ENCODE measurements at places on chromosomes 13 and 19.

- no peak for DNase-seq
These were observed 36.8 kb downstream of the C13orf46 start for GRCh38 chr13:113937073-113937472.

- DNase-seq, result no peak
These were observed at the start of gene TEX29 for GRCh38 chr13:111319998-111320911. Gene TEX29 (plus strand): TSS chr13:111320642. CDS start chr13:111320891, 249 bp downstream.

DNA sequence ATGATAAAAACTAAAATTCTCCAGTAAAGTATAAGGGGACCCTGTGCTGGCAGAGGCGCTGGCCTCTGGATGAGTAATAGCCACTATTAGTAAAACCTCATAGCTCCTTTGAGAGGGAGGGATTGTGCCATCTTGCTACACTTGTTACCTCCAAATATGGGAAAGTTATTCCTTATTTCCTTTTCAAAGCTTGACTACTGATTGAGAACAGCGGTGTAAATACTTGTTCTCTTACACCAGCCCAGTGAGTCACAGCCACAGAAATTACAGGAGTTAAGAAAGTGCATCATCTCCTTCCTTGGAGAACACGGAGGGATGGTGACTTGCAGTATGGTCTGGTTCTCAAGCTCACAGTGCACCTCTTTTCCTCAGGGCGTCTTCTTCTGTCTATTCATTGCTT, 379.0 kb downstream of the EFNB2 start:
- no peak for DNase-seq

DNA sequence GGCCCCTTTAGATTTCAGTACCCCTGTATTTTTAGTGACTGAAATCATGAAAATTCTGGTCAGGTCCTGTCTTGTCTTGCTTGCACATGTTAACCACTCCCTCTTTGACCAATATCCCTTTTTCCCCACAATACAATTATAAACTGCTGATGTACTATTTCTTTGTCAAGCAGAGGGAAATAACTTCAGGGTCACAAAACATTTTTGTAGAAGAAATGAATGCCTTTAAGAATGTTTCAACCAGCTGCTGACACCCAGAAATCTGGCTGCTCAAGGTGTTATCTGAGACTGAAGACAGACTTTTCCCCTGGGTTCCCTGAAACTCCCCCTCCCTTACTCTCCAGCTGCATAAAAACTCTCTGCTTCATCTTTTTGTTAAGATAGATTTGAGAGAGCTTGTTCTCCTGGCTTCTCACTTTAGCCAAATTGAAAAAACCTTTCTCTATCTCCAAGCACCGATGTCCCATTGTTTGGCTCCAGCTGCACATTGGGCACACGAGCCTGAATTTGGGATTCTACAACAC, 18.4 kb upstream of the ACOD1 start:
- no peak for DNase-seq

- DNase-seq, result no peak
These were observed 124.8 kb upstream of the KLF12 start for GRCh38 chr13:74258961-74259360.

DNA sequence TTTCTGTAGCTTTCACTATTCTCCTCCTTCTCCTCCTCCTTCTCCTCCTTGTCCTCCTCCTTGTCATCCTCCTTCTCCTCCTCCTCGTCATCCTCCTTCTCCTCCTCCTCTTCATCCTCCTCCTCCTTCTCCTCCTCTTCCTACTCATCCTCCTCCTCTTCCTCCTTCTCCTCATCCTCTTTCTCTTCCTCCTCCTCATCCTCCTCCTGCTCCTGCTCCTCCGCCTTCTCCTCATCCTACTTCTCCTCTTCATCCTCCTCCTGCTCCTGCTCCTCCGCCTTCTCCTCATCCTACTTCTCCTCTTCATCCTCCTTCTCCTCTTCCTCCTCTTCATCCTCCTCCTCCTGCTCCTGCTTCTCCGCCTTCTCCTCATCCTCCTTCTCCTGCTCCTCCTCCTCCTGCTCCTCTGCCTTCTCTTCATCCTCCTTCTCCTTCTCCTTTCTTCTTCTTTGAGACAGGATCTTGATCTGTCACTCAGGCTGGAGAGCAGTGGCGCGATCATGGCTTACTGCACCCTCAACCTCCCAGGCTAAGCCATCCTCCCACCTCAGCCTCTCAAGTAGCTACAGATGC, 36.3 kb downstream of the TRPM4 start:
- no peak for DNase-seq

DNA sequence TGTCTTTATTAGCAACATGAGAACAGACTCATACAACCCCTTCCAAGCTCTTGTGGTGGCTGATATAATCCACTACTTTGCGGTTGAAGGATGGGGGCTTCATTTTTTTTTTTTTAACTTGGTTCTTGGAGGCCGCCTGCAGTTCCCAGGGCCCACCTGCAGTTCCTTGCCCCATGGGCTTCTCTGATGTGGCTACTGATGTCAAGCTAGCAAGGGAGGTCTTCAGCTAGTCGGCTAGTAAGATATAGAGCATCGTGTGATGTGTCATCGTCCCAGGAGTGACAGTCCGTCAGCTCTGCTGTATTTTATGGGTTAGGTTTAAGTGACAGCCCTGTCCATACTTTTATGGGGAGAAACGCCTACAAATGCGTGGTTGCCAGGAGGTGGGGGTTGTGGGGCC, 26.1 kb downstream of the UHRF1 start:
- DNase-seq, result no peak

DNA sequence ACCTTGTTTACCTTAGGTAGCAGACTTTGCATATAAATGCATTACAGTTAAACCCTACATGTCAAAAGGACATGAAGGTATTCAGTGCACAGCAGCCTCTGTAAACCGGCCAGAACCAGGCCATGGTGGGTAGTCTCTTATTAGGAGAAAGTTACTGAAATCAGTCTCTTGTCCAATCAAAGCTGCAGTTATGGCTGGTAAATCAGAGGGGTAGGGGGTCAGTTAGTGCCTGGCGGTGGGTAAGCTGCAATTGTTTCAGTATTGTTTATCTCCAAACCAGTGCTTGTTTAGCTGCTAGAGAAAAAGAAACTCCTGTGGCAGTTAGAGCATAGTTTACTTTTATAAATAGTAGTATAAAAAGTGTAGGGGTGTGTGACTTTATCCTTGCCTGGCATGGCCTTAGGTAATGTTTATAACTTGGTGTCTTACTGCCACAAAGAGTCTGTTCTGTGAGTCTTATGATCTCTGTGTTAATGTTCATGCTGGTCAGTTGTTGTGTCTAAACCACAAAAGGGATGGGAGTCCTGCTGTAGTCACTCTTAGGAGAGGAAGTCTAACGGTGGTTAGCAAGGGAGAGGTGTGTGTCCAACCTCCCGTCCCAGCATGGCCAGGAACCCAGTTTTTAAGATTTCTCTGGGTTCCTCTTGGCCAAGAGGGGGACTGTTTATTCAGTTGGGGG, 28.0 kb downstream of the CHST8 start:
- DNase-seq, result no peak

All from activated CD4-positive, alpha-beta T cell treated with anti-CD3 and anti-CD28 coated beads, Interleukin-2, amount 50 U/mL, for 4 hours (primary cell).